ENCODE measurements at places on chromosomes 5 and 9. TPM values are rescaled to one million over a fixed set of nuclear protein-coding genes. Genes with fewer than 3 reads are reported as not detected.

- DNase-seq: no peak
These were observed 129.0 kb downstream of the DAB2IP start for GRCh38 chr9:121780177-121781040.

- DNase-seq: no peak
These were observed 174.5 kb downstream of the C5orf15 start for GRCh38 chr5:133793756-133794465.

GRCh38 chr5:1855596-1855995 is 27.1 kb downstream of the IRX4 start:
- DNase-seq: no peak

GRCh38 chr9:15349892-15350761 is 43.1 kb upstream of the TTC39B start:
- no peak for DNase-seq

The TLR4 gene
- 6.3 TPM for total RNA-seq

- no peak for DNase-seq
These were observed 64.0 kb downstream of the CRB2 start for GRCh38 chr9:123419721-123420591.

All from ovary (tissue), 10 donors.